Activated CD8-positive, alpha-beta memory T cell treated with anti-CD3 and anti-CD28 coated beads, Interleukin-2, amount 50 U/mL, for 4 hours (primary cell): ENCODE measurements at places on chromosomes 12 and 14.

GRCh38 chr12:15474766-15475165, 152.5 kb downstream of the PTPRO start:
- DNase-seq, result no peak

DNA sequence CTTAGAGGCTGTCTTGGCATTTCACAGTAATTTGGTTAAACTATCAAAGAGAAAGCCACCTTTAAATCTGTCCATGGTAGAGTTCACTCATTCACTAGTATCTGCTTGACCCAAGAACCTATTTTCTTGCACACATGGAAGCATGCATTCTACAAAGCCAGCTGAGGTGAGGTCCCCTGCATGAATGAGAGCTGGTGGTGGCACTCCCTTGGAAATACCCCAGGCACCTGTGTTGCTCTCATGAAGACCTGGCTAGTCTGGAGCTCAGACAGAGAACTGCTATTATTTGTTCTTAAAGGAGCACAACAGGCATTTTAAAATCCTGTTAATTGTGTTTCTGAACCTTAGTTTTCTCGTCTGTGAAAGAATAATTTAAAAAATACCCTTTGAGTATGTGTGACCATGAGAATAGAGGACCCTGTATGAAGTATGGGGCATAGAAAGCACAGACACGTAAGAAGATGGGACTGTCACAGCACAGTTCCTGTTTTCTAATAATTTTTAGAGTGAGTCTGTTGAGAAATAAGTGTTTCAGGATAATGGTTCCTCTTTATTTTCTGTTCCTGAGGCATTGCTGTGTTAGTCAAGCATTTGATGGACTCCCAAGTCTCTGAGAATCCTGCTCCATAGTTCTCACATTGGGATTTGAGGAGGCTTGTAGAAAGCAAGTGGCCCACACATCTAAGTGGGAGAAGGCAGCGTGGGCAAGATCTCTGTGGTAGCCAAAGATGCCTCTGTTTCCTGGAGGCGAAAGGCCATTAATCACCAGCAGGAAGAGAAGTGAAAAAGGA, 10.9 kb downstream of the RGS6 start:
- no peak for DNase-seq

- DNase-seq, result no peak
Observed at GRCh38 chr14:79802093-79802492, 409.2 kb downstream of the DIO2 start.

GRCh38 chr14:54719406-54719805, 152.5 kb downstream of the SAMD4A start:
- no peak for DNase-seq

DNA sequence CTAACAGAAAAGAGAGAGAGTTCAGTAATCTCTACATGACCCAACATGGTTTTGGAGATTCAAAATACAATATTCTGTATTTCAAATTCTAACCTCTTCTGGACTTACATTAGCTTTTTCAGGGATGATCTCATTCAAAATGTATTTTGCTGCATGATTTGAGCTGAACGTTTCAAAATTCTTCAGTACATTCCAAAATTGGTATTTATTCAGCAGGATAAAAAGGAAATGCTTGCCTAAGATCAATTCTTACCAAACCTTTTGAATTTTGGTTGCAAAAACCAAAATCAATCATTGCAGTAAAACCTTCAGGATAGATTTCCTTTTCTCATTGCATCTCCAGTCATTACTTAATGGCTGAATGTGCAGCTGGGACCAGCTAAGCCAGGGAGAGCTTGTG, 1761.3 kb upstream of the SEL1L start:
- DNase-seq, result no peak

DNA sequence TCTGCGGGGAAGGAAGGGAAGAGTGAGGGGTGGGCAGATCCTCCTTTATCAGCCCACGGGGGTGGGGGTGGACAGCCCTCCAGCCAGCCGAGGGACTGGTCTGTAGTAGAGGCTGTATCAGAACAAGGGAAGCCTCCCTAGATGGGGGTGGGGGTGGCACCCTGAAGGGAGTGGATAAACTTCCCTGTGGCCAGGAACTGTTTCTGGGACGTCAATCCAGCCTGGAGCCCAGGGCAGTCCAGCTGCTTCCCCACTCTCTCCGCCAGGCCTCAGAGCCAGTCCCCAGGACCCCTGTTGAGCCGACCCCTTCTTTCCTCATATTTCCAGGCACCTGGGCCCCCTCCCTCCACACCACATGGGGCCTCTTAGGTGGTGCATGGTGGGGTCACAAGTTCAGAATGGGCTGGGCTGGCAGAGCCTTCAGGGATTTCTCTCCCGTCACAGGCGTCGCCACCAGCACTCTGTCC, 6.7 kb downstream of the PLD4 start:
- peak; percentile 15 for DNase-seq

DNA sequence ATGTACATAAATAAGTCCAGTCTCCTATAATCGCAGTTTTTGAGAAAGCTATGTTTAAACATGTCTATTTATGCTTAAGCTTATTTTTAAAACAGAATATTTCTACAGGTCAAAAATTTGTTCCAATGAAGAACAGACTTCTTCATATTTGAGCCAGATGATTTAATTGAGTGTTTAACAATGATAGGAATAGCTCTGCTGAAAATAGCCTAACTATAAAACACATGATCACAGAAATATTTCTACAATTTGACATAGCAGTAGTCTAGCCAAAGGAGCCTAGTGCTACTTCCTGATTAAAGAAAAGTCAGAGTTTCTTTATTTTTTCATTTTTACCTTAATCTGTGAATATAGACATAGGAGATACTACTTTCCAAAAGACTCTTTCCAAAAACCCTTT, 29.4 kb downstream of the DCP1B start:
- DNase-seq, result no peak

GRCh38 chr12:12734054-12734453, 16.9 kb downstream of the CDKN1B start:
- DNase-seq, result no peak

DNA sequence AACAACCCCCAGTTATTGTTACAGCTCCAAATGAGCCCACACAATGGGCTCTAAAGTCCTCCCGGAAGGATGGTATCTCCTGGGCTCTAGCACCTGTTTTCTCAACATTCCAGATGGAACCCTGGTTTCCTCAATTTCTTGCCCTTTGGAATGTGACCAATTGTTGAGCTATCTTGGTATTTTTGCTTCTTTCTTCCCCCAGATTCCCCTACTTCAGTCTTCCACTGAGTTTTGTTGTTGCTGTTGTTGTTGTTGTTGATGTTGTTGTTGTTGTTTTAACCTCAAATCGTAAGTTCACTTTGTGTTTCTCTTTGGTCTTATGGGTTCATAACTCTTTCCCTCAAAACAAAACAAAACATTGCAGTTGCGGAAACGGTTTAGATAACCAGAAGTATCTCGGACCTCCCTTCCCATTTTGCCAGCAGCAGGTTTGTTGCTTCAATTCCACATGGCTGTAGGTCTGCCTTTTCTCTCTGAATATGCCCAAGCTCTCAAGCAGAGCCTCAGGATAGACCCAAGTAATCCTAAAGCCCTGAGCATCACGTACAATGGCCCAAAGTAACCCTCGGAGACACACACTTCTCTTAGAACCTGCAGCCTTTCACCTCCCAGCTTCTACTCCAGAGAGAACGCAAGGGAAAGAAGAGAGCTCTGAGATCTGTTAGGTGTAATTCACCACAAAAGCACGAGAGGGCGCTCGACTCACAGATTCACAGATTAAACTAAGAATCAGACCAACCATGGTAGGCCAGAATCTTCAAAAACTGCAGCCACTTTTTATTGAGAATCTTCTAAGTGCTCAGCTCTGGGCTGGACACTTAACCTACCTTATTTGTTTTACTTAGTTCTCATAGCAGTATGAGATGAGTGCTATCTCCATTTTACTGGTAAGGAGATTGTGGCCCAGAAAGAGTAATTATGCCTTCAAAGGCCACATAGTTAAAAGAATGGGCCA, 1.0 kb upstream of the DDX23 start:
- peak; percentile 87 for DNase-seq

DNA sequence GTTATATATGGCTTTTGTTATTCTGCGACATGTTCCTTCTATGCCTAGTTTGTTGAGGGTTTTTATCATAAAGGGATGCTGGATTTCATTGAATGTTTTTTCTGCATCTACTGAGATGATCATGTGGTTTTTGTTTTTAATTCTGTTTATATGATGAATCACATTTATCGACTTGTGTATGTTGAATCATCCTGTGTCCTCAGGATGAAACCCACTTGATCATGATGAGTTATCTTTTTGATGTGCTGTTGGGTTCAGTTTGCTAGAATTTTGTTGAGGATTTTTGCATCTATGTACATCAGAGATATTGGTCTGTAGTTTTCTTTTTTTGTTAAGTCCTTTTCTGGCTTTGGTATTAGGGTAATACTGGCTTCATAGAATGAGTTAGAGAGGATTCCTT, 291.2 kb downstream of the AKAP6 start:
- no peak for DNase-seq

DNA sequence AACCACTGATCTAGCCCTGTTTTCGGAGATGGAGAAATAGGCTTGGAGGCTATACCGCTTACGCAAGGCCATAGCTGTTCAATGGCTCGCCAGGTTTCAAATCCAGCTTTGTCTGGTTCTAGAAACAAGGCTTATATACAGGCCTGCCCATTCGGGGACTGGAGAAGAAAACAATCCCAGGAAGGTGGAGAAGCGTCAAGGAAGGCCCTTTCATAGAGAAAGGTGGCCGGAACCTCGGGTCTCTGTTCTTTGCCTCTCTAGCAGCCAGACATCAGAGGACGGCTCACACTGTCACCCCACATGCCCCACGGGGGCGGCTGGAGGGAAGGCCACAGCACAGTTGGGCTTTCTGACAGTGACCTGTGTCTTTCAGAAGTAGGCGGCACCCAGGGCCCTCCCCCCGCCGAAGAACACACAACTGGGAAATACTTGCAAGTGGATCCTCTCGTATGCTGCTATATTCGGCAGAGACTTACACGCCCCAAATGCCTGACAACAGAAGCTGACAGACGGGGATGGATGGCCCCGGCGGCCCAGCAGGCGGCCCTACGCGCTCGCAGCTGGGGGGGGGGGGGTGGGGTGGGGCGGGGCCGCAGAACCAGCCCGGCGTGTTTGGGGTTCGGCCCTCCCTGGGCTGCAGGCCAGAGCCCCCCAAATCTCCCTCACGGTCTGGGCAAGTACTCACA, 4.5 kb upstream of the SETD1B start:
- peak; percentile 50 for DNase-seq

GRCh38 chr14:59126714-59127436, 61.6 kb upstream of the DAAM1 start:
- DNase-seq, result no peak

- DNase-seq, result no peak
Observed at GRCh38 chr12:62250671-62251608, 9.3 kb upstream of the USP15 start.

DNA sequence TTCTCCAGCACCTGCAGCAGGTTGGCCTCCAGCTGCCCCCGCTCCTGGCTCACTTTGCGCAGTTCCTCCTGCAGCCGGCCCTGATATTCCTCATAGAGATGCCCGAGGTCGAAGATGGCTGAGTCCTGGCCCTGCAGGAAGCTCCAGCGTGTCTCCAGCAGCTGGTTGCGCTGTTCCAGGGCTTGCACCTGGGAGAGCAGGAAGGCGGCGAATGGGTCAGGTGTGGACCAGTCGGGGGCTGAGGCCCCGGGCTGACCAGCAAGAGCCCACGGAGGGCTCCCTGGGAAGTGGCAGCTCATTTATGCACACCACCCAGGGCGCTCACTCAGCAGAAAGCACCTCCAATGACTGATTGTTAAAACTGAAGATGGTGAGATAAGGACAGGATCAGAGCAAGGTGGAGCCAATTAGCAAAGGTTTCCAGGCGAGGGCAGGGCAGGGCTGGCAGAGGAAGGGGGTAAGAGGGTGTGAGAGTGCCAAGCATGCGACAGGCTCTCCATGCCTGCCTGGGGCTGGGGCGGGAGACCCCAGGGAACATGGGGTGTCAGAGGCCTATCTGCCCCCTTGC, 6.3 kb downstream of the KRT80 start:
- no peak for DNase-seq

- DNase-seq, result peak; percentile 31
Observed at GRCh38 chr12:32134101-32134888, 27.6 kb downstream of the BICD1 start.

- DNase-seq, result peak; percentile 27
Observed at GRCh38 chr12:106288494-106289195, 13.9 kb upstream of the TCP11L2 start.

DNA sequence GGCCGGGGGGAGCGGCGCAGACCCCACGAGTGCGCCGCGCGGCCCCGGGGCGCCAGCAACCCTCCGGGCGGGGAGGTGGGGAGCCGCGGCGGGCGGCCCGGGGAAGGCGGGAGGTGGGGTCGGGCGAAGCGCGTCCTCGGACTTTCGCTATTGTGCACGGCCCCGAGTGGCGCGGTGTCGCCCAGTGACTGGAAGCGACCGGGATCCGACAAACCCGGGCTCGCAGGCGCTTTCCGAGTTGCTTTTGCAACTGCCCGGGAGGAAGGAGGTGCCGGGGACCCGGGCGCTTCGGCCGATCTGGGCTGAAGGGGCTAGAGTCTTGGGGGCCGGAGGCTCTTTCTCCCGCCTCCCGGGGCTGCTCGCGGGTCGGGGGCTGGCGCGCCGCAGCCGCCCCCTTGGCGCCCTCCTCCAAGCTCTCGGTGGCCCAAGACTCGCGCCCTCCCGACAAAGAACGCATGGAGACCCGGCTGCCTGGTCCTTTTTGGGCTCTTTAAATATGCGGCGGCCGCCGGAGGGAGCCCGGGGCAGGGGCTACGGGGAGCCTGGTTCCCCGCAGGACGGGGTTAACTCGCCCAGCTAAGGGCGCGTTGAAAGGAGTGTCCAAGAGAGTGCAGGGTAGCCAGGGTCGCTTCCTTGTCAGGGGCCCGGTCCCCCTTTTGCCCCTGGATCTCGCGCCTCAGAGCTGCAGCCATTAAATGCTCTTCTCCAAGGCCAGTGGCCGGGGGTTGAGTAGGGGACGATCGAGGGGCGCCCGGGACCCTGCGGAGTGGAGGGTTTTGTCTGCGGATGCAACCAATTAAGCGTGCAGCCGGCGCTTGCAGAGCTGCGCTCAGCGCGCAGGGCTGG, 1.4 kb downstream of the HMGA2 start:
- DNase-seq, result no peak

- DNase-seq, result no peak
Observed at GRCh38 chr12:105348561-105348960, 18.1 kb downstream of the C12orf75 start.

GRCh38 chr12:56150563-56150962, 1.8 kb upstream of the MYL6B start:
- DNase-seq, result no peak

DNA sequence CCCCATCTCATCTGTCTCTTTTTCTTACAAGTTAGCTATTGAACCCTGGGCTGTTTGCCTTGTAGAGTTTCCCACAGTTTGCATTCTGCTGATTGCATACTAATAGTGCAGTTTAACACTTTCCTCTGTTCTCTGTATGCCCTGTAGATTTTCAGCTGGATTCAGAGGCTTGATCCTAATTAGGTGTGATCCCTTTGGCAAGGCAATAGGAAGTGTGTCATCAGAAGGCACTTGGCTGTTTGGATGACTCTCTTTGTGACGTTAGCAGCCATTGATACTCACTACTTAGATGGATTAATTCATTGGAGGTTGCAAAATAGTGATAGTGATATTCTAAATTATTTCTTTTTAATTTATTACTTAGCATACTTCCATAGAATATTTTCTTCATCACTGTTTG, 33.6 kb downstream of the FUT8 start:
- no peak for DNase-seq
